ENCODE measurements at places on chromosomes 3 and 15.

DNA sequence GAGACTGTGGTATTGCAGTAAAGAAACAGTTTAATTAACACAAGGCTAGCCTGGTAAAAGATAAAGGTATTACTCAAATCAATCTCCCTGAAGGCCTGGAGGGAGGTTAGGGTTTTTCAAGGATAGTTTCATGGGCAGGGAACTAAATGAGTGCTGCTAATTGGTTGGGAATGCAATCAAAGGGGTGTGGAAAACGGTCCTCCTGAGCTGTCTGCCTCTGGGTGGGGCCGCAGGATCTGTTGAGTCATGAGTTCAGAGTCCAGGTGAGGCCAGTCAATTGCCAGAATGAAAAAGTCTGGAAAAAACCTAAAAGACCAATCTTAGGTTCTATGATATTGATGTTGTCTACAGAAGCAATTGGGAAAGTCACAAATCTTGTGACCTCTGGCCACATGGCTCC lies 293.2 kb downstream of the MCTP2 start:
- DNase-seq: no peak

DNA sequence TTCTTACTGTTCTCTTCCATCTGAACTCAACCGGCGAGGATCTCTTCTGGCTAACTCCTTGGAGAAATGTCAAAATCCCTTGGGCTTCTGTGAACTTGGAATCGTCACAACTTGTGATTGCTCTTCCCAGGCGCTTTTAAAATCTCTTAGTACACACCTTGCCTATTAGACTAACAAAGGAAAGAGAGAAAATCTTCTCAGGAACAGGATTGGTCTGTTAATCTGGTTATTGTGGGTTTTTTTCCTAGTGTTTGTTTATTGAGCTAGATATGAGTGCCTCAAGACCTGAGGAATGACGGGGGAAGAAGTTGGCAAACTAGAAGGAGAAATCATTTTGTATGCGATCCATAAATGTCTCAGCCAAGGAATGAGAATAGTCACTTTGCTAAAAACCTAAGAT lies at the start of gene ATP13A5:
ATP13A5 (minus strand) TSS at position 48 of the 400 bp plus-strand sequence; CDS start at position 20, 28 bp downstream.
- DNase-seq: no peak

- no peak for DNase-seq
Measured at GRCh38 chr15:63490345-63491034, 13.9 kb upstream of the USP3 start.

- no peak for DNase-seq
Measured at GRCh38 chr15:91331581-91331980, 231.5 kb downstream of the SV2B start.

- no peak for DNase-seq
Measured at GRCh38 chr15:64717130-64717529, 58.3 kb downstream of the RBPMS2 start.

DNA sequence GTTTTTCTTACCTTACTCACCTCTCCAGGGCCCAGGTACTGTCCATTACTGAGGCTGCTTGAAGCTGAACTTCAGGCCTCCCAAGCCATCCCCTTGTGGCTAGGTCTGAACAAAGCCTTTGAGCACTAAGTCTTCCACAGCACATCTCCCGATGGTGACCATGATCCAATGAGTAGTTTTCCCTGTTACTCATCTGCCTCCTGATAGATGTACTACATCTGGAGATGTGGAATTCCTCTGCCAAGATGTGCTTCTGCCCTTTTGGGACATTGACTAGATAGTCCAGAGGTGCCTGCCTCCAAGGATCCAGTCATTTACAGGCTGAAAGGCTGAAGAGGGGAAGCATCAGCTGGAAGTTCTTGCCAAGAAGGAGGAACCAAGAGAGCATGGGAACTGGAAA lies 28.9 kb upstream of the SLC35G2 start:
- no peak for DNase-seq

GRCh38 chr3:192750201-192750600 lies 22.9 kb upstream of the FGF12 start:
- DNase-seq: no peak

- DNase-seq: no peak
Measured at GRCh38 chr3:14441920-14442300, 39.5 kb downstream of the SLC6A6 start.

DNA sequence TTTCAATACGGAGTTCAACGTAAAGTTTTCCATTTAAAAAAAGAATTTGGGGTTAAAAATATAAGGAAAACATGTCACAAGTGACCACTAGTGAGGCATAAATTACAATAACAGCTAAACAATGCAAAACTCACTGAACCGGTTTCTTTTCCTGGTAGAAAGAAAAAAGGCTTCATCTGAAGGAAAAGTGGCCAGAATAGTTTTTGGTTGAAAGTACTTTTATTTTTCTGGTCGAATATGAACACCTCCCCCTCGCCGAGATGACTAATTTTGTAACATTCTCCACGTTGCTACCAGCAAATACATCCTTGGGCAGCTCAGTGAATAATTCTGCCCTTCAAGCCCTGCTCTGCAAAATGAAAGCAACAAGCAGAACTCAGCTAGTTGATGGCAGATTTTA lies 3.9 kb upstream of the SRGAP3 start:
- no peak for DNase-seq

- no peak for DNase-seq
Measured at GRCh38 chr15:62240121-62241096, 75.3 kb upstream of the C2CD4B start.
